ENCODE measurements at places on chromosomes 3 and 15.
A peak's percentile ranks its signal among the peaks of the same experiment; 100 is the strongest.

- DNase-seq: no peak
These were observed 21.6 kb downstream of the SLC6A6 start for GRCh38 chr3:14423963-14424362.

DNA sequence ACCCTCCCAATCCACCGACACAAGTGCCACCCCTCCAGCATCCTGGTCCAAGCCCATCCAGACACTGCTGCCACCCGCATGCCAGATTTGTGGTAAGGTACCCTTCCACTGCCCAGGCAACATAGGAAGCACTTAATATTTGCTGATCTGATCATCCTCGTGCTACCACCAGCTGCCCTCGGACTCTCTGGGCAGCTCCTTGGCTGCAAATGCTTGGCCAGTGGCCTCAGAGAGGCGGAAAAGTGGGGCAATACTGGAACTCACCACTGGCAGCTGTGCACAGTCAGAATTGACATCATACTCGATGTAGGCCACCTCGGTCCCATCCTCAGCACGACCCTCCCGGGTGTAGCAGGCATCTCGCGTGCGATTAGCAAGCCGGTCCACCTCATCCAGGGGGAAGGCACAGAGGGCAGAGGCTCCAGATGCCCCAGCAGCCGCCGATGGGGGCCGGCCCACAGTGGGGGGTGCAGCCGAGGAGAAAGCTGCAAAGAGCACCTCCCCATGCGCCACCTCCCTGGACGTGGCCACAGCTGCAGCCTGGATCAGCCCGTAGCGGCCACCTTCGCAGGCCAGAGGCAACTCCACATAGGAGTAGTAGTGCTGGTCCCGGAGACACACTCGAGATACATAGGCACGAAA is 6.5 kb downstream of the PLXNB1 start:
- DNase-seq: no peak

GRCh38 chr3:45253316-45253715 is 27.2 kb upstream of the TMEM158 start:
- DNase-seq: no peak

DNA sequence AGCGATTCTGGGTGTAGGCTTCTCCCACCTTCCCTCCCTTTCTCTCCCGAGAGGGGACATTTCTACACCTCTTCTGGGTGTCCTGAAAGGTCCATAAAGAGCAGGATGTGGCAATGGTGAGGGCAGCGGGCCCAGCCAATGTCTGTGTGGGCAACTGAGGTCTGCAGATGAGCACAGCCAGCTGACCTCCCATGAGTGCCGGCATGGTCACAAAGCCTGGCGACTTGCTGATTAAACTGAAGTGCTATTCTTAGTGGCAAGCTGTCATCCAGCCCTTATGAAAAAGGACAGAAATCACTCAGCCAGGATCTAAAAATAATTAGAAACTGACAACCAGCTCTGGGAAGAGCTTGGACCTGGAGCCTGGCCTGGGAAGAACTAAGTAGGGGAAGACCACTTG is 124.3 kb upstream of the RGMA start:
- no peak for DNase-seq

DNA sequence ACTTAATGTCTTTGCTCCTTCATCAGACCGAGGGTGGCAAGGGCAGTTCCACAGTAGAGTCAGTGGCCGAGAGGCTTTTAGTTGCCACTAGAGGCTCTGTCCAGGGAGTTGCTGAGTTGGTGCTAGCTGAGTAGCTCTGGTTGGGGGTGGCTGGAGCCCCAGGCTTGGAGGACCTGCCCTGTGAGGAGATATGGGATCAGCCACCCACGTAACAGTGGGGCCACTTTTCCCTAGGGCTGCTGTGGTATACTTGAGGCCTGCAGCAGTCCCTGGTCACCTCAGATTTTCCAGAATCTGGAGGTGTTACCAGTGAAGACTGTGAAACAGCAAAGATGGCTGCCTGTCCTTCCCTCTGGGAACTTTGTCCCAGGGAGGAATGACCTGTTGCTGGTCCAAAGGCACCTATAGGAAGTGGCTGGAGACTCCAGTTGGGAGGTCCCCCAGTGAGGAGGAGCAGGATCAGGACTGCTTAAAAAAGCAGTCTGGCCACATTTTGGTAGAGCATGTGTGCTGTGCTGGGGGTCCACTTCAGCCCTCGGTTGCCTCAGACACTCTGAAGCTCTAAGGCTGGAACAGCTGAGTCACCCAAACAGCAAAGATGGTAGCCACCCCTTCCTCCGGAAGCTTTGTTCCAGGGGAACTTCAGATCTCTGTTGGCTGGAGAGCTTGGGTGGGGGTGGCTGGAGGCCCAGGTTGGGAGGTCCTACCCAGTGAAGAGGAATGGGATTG is 72.9 kb downstream of the AKAP13 start:
- DNase-seq: no peak

DNA sequence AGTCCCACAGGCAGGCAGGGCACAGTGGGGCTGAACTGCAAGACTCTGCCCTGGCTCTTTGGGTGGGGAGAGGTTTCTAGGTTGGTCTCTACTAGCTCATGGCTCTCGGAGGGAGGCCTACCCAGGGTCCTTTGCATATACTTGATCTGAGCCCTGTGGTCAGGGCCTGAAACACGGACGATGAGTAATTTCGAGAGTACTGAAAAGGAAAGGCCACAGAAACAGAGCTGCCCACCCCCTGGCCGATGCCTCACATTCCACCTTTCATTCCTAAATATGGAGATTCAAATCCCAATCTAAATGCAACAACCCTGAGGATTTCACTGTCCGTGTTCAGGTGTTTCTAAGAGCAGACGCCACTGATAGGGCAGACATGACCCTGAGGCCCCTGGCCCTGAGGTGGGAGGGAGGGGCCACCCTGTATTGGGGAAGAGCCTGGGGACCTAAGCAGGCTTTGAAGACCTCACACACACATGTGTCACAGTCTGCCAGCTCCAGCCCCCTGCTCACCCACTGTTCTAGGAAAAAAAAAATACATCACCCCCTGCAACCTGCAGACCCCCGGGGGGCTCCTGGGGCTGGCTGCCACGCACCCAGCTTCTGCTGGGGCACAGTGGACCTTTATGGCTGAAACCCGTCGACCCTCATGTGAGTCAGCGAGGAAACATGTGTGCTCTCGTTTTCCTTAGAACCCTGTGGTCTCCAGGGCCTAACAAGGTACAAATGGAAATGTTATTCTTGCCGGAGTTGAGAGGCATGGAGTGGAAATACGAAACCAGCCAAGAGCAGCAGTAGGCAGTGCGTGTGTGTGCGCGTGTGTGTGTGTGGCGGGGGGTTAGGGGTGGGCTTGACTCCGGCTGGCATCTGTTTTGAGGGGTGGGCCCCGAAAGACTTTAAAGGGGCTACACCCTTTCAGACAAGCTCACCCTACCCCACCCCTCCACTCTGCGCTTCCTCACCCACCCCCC is 112.7 kb downstream of the CHSY1 start:
- no peak for DNase-seq

DNA sequence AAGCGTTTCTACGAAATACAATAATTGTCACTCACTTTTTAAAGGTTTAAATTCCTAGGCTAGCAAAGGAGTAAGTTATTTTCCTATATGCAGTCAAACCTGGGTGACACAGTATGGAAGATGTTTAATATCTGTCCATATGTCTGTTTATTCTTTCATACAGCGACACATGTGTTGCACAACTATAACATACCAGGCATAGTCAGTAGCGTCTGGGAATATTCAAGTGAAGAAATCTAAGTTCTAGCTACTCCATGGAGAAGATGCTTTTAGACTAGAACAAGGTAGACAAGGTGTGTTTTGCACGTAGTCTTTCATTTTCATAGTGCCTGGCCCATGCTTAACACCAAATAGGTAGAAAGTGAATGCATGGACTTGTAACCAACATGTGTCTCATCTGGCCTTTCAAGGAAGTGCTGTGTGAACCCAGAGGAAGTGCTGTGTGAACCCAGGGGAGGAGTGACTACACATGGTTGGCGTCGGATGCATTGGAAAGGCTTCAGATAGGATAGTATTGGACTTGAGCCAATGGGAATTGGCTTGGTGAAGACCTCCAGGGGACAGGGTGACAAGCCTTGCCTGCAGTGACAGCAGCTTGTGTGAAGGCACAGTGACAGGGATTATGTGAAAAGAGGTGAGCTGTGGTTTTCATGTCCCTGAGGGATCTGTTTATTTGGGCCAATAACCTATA is 267.0 kb downstream of the PTPRG start:
- DNase-seq: no peak

DNA sequence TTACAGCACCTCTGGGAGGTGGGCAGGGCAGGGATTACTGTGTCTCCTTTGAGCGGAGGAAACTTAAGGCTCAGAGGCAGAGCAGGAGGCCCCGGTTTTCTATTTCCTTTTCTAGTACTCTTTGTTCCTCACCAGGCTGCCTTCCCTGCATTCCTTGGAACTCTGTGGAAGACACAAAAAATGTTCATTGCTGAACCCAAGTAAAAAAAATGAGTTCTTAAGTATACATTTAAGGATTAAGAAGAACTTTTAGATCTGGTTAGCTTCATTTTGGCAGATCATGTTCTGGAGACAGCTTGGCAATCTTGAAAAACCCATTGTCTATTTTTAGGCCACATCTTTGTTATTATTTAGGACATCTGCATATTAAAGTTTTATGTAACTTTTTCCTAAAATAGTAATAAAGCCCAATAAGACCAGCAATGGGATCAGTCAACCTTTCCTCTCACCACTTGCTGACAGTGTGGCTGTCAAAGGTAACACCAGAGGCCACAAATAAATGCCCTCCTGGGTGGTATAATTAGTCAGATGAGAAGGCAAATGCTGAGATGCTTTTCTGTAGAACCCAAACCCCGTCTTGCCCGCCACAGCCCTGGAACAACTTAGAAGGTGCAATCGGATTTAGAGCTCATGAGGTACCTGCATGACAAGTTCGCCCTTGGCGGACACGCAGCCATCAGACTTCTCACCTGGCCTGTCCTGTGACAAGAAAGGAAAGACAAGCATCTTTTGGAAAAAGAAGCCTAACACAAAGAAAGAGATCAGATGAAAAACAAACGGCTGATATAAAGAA is 97.2 kb downstream of the DGKG start:
- no peak for DNase-seq

DNA sequence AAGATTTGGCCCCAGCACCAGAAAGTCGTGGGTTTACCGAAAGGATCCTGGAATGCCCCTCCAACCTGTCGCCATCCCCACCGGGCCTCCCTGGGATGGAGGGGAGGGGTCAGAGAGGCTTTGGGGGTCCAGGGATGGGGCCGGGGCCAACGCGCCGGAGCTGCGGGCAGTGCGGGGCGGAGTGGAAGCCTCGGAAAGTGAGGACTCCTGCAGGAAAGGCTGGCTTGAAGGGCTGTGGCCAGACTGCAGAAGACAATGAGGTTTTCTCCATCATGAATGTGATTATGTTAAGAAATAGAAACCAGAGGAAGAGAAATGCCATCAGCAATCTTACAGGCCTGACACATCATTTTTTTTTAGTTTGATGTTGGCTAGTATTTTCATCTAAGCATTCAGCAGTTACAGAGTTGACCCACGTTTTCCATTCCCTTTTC is 738 bp downstream of the YEATS2 start:
- DNase-seq: peak; percentile 3

DNA sequence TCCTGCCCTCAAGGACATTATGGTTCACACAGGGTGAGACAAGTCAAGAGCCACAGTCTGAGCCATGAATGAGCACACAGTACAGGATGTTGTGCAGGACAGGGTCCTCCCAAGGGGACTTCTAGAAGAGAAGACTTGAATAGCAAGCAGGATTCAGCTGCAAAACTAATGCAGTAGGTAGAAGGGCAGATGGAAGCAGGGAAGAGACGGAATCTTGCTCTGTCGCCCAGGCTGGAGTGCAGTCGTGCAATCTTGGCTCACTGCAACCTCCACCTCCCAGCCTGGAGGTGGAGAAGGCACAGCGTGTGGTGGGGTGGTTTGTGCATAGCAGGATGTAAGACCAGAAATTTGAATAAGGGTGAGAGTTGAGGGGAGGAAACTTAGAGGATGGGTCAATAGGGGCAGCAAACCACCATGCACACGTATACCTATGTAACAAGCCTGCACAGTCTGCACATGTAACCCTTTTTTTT is 8.0 kb downstream of the BCL2L10 start:
- DNase-seq: no peak

All from T follicular helper cell (primary cell).